IPS-NIHi11 (cell line): ENCODE measurements at places on chromosomes 1 and 21.

- DNase-seq: no peak
These were observed 58.4 kb downstream of the GDAP2 start for GRCh38 chr1:117871013-117871412.

DNA sequence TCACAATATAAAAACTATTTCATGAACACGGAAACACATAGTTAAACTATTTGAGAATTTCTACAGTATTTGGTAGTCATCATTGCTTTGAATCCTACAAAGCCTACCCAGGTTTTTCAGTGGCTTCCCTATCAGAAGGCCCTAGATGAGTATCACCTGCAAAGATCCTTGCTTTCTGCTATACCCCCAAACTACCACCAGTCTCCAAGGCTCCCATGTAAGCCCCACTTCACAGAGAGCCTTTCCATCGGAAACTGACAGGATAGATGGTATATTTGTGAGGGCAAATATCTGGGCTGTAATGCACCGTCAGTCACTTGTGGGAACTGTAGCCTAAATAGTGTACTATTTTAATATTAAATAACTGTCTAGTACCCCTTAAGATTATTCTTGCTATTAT is 674.3 kb downstream of the BRINP3 start:
- DNase-seq: peak; percentile 19

GRCh38 chr1:172811694-172812093 is 152.8 kb downstream of the FASLG start:
- DNase-seq: no peak

DNA sequence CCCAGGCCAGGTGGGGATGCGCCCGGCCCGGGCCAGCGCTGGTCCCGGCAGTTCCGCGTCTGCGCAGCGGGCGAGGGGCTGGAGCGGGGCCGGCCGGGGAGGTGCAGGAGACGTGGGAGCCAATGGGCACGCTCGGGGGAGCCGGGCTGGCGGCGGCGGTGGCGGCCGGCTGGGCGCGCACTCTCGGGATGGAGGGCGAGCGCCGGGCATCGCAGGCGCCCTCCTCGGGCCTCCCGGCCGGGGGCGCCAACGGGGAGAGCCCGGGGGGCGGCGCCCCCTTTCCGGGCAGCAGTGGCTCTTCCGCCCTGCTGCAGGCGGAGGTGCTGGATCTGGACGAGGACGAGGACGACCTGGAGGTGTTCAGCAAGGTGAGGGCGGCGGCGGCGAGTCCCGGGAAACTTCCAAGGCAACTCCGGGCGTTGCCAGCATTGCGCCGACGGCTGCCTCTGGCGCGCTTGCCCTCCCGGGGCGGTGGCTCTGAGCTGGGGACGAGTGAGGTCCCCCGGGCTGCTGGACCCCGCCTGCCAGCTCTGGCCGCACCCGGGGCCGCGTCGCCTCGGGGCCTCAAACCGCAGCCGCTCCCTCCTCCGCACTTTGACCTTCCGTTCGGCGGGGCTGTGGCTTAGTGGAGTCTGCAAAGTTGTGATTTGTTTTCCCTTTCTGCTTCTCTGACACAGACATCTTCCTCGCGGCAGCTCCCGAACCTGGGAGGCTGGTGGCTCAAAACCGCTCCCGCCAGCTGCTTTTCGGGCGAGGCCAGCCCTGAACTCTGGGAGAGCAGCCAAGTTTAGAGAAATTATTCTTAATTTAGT is at the start of gene SNX7:
TSS of gene SNX7 (plus strand) at position 178 of the 812 bp plus-strand sequence. CDS start at position 189, 11 bp downstream.
- peak; percentile 94 for DNase-seq

- no peak for DNase-seq
These were observed 48.6 kb downstream of the PTPRC start for GRCh38 chr1:198687429-198687828.

DNA sequence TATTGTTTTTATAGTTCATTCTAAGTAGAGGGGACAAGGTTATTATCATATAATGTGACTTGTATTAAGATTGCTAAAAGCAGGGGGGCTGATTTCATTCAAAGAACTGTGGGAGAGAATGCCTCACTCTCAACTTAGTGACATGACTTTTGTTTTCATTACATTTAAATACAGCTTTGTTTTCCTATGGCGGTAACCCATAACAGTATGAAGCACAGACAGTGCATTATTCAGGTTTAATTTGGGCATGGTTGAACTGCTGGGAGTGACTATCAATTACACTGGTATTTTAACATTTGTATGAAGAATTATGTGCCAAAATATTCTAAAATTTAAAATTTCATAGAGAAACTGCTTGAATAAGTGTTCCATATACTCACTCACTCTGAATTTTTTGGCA is 637.3 kb downstream of the USP25 start:
- no peak for DNase-seq

DNA sequence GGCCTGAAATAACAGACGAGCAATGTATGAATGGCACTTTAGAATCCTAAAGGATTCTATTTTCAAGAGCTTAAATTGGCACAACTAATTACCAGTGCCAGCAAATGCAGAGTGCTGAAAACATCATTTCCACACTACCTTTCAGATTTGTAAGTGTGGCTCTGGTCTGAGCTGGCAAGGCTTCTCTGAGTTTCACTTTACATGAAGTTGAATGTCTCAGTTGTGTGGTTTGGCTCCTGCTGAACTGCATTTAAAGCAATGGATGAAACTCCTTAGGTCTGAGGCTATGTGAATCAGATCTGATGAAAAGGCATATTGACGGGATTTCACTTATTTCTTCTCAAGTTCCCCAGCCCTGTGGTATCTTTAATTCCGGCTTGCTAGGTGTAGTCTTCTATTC is 114.8 kb upstream of the PTGFR start:
- no peak for DNase-seq

DNA sequence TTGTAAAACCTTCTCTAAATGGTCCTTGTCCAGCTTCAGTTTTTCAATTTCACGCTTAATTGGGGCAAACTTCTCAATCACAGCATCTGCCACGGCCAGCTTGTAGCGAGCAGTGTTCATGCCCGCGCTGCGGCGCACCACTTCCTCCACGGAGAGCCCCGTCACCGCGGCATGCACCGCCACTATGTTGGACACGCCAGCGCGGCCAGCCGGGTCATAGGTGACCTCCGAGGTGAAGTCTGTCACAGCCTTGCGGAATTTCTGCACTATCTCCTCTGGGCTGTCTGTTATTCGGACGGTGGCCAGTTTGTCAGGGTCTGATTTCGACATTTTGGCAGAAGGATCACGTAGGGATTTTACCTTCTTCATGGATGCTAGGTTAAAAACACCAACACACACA is 44.8 kb upstream of the TBX15 start:
- no peak for DNase-seq

DNA sequence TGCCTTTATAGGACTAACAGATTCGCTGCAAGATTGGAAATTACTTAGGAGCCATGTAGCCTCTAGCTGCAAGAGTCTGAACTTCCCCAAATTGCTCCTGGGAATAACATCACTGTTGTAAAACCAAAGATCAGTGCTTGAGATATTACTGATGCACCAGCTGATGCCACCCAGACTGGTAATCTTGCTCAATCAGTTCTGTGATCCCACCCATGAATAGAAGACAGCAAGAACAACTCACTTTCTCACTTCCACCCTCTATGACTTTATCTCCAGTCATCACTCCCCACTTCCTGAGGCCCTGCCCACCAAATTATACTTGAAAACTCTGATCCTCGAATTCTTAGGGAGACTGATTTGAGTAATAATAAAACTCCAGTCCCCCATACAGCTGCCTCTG is 1011.1 kb downstream of the PLA2G4A start:
- no peak for DNase-seq

DNA sequence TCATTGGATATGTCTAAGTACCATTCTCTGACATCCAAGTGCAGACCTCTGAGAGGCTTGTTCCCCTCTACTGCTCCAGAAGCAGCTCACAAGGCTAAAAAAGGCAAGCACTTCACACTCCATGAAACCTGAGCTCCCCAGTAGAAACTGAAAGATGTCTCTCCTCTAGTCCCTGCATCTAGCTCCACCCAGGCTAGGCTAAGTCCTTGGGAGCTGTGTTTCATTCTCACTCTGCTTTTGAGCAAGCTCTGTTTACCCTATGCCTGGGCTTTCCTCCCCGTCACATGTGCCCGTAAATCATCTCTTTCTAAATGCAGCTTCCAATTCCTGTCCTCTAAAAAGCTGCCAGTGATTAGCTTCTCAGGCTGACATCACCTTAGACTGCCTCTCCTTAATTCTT is 39.0 kb downstream of the LRRC71 start:
- DNase-seq: peak; percentile 29

- DNase-seq: peak; percentile 41
These were observed 56.3 kb downstream of the SMYD3 start for GRCh38 chr1:246450611-246451251.

DNA sequence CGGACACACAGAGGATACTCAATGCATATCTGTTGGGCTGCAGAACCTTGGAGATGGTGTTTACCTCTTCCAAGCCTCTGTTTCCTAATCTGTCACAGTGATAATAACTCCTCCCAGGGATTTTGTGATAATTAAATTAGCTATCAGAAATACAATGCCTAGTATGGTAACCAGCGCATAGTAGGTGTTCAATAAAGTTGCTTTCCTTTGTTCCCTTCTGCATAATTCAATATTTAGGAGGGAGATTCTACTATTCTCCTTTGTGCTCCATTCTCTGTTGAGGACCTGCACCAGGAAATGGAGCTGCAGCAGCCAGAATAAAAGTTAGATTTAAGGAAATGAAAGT is 3.4 kb upstream of the CSF3R start:
- no peak for DNase-seq
